Osteoblast (primary cell): ENCODE measurements at places on chromosomes 12 and 14. TPM values are rescaled to one million over a fixed set of nuclear protein-coding genes. Genes with fewer than 3 reads are reported as not detected.
A peak's percentile ranks its signal among the peaks of the same experiment; 100 is the strongest.

The MMP19 gene
- total RNA-seq: 13.0 and 14.7 TPM in 2 replicates

The CDCA3 gene
- total RNA-seq: 4.0 and 5.0 TPM in 2 replicates

The CCDC197 gene
- total RNA-seq: not detected in 2 replicates

The CD163 gene
- total RNA-seq: under 0.01 TPM in 2 replicates

DNA sequence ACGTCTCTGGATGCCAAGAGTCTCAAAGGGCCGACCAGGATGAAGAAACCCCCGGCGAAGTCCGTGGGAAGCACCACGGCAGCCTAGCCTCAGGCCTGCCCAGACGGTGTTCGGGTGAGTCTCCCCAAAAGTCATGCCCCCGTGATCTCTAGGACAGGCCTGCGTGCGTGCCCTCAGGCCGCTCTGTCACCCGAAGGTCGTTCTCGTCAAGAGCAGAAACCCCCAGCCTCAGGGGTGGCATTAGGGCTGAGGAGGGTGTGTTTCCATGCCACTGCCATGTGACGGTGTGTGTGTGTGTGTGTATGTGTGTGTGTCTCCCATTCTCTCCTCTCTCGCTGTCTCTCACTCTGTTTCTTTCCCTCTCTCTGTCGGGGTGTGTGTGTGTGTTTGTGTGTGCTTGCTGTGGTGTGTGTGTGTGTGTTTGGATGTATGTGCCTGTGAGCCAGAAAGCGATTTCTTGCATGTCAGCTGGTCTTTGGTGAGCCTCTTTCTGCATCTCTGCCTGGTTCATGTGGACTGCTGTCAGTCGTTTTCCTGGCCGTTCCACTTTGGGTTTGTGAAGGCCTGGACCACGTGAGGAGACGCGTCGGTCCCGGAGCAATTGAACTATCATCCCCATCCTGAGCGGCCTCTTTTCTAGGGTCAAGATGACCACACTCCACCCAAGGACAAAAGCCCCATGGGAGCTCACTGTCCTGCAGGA is 772.5 kb upstream of the ALG10B start:
- H3K27me3 ChIP-seq: no peaks in the 10 kb centered on the region
- no peak for DNase-seq
- no peak overlapping the region for H3K4me3 ChIP-seq
- no peak overlapping the region for H3K27ac ChIP-seq
- H3K4me1 ChIP-seq: no peaks in the 10 kb centered on the region
- no peaks in the 10 kb centered on the region for H3K36me3 ChIP-seq

The CLEC14A gene
- total RNA-seq: 0.29 TPM in 1 of 2 replicates, not detected in the other

The GZMH gene
- not detected in 2 replicates for total RNA-seq

GRCh38 chr12:79761341-79761740 is 70.6 kb upstream of the PAWR start:
- no peaks in the 10 kb centered on the region for H3K36me3 ChIP-seq
- no peak overlapping the region for H3K27ac ChIP-seq
- no peak overlapping the region for H3K4me3 ChIP-seq
- DNase-seq: no peak

The AJUBA gene
- 63.9 and 74.9 TPM in 2 replicates for total RNA-seq

DNA sequence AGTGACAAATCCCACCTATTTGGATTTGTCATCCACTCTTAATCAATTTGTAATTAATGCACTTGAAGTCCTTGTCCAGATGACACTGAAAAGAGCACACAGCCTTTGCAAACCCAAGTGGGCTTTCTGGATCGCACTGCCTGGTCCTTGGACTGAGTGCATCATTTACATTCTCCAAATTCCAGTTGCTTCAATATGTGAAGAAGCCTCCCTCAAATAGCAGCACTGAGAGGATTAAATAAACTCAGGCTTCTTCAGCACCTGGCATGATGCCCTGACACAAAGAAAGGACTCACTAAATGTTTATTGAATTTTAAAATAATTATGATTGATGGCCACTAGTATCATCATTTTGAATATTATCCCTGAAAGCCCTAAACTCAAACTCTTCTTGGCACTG is 496.5 kb downstream of the VRK1 start:
- no peaks in the 10 kb centered on the region for H3K36me3 ChIP-seq
- H3K4me1 ChIP-seq: no peaks in the 10 kb centered on the region
- no peak for DNase-seq
- H3K27ac ChIP-seq: no peak overlapping the region

GRCh38 chr12:125233319-125233718 is 168.1 kb downstream of the AACS start:
- DNase-seq: no peak
- H3K27me3 ChIP-seq: no peaks in the 10 kb centered on the region
- no peaks in the 10 kb centered on the region for H3K36me3 ChIP-seq
- no peaks in the 10 kb centered on the region for H3K4me1 ChIP-seq
- H3K27ac ChIP-seq: no peak overlapping the region

DNA sequence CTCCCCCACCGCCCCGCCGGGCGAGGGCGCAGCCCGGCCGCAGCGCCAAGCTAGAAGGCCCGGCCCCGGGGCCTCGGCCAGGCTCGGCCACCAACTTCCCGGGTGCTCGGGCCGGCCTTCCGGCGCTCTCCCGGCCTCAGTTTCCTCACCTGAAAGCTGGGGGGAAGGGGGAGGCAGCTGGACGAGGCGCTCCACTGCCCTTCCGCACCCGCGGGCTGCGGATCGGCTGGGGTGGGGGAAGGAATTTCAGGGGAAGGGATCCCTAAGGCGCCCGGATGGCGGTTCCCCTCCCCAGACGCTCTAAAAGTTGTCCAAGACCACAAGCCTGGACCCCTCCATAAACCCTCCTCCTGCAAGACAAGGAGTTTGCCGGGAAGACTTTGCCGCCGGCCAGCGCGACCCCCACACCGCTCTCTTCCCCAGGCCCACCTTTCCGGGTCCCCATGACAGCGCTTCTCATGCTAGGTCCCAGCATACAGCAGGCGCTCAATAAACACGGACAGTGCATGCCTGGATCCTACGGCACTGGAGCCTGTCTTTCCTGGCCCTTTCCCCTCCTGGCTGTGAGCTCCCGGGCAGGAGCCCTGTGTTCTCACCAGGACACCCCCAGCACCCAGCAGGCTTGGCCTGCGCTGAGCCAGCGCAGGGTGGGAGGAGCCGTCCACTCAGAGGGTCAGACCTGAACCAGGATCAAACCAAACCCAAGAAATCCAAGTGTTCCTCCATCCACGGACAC is 18.1 kb downstream of the BEGAIN start:
- no peak overlapping the region for H3K27ac ChIP-seq
- DNase-seq: no peak
- no peaks in the 10 kb centered on the region for H3K36me3 ChIP-seq
- no peak overlapping the region for H3K4me3 ChIP-seq
- no peaks in the 10 kb centered on the region for H3K4me1 ChIP-seq
- peaks cover 38% of the 10 kb centered on the region for H3K27me3 ChIP-seq

The LGR5 gene
- total RNA-seq: under 0.01 TPM in 1 of 2 replicates, not detected in the other

The ATG2B gene
- total RNA-seq: 35.1 and 43.0 TPM in 2 replicates

DNA sequence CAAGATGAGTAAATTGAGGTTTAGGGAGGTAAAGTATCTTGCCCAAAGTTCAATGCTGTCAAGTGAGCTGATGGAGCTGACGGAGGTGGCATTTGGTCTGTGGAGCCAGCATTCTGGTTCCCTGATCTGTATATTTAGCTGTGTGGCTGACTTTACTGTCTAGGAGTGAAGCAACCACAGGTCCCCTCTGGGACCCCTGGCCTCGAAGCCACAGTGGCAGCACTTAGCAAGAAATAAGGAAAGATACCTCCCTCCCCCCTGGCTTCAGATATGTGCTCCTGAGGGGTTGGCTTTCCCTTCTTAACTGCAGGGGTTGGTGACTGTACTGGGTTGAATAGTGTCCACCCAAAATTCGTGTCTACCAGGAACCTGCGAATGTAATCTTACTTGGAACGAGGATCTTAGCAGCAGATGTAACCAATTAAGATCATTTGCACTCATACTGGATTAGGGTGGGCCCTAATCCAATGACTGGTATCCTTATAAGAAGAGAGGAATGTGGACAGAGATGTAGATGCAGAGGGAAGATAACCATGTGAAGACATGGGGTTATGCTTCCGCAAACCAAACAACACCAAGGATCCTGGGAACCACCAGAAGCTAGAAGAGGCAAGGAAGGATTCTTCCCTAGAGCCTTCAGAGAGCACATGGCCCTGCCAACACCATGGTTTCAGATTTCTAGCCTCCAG is 2.0 kb upstream of the ACVR1B start:
- H3K36me3 ChIP-seq: no peaks in the 10 kb centered on the region
- no peak for DNase-seq
- no peak overlapping the region for H3K4me3 ChIP-seq
- H3K27ac ChIP-seq: no peak overlapping the region
- peaks cover 18% of the 10 kb centered on the region for H3K4me1 ChIP-seq

- no peak overlapping the region for H3K27ac ChIP-seq
- no peaks in the 10 kb centered on the region for H3K4me1 ChIP-seq
- no peaks in the 10 kb centered on the region for H3K27me3 ChIP-seq
- no peaks in the 10 kb centered on the region for H3K36me3 ChIP-seq
Measured at GRCh38 chr12:131351319-131352028, 359.4 kb upstream of the SFSWAP start.

DNA sequence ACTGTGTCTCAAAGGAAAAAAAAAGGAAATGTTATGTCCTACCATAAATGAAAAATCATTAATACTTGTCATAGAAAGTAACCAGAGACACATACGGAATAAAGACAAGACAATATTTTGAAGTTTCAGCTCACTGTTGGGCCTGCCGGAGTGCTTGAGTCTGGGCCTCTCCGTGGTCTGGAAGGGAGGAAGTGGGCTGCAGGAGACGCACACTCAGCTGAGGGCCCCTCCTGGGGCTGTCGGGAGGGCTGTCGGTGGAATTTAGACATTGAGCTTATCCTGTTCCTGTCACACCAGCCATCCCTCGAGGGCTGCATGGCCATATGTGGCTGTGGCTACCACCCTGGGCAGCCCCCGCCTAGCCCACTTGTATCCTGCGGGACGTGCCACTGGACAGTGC is 80.6 kb downstream of the DDX51 start:
- no peak overlapping the region for H3K27ac ChIP-seq
- no peak overlapping the region for H3K4me3 ChIP-seq
- peak; percentile 34 for DNase-seq
- peaks cover 68% of the 10 kb centered on the region for H3K36me3 ChIP-seq

DNA sequence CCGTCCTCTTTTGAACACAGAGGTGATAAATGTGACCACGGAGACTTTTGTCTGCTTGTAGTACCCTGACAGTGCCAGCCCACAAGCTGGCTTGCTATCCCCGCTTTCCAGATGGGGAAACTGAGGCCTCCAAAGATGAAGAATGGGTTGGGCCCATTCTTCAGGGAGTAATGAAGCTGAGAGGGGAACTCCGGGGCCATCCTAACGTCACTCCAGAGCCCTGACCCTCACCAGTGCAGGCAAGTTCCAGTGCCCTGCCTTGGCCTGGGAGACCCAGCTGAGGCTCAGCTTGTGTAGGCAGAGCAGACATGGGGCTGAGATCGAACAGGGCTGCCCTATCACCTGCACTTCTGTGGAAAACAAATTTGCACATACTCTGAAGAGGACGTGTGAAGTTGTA is 277.1 kb downstream of the DPF3 start:
- H3K4me3 ChIP-seq: no peak overlapping the region
- H3K27me3 ChIP-seq: no peaks in the 10 kb centered on the region
- H3K36me3 ChIP-seq: no peaks in the 10 kb centered on the region
- no peak overlapping the region for H3K27ac ChIP-seq
- DNase-seq: no peak

- peaks cover 3% of the 10 kb centered on the region for H3K36me3 ChIP-seq
- no peak for DNase-seq
Measured at GRCh38 chr12:2498964-2499500, 295.7 kb upstream of the FKBP4 start.

- no peaks in the 10 kb centered on the region for H3K36me3 ChIP-seq
- H3K4me1 ChIP-seq: no peaks in the 10 kb centered on the region
- no peak for DNase-seq
- no peak overlapping the region for H3K4me3 ChIP-seq
- H3K27me3 ChIP-seq: no peaks in the 10 kb centered on the region
- no peak overlapping the region for H3K27ac ChIP-seq
Measured at GRCh38 chr12:28065374-28065773, 92.8 kb upstream of the PTHLH start.

The CD9 gene
- total RNA-seq: 19.4 and 34.4 TPM in 2 replicates

- H3K4me3 ChIP-seq: no peak overlapping the region
- no peaks in the 10 kb centered on the region for H3K27me3 ChIP-seq
- peaks cover 41% of the 10 kb centered on the region for H3K36me3 ChIP-seq
- peaks cover 59% of the 10 kb centered on the region for H3K4me1 ChIP-seq
- DNase-seq: no peak
Measured at GRCh38 chr14:74591899-74592298, 20.1 kb downstream of the LTBP2 start.

The CD27 gene
- not detected in 2 replicates for total RNA-seq
